ENCODE measurements at places on chromosomes 7 and 10.

GRCh38 chr7:99863847-99864440, 12.9 kb downstream of the OR2AE1 start:
- no peak for DNase-seq

DNA sequence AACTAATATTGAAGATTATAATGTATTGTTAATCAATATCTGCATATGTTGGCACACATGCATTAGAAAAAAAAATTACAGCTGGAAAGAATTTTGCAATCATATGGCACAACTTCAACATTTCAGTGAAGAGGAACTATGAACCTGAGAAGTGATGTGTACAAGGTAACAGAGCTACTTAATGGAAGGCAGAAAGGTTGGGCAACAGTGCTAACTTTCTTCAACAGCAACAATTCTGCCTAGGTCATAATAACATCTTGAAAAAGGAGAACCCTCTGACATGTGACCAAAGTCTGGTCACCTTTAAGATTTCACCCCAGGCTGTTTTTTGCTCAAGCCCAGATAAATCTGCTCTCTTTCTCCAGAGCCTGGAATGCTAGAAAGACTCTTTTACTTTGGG, 47.9 kb upstream of the SKAP2 start:
- no peak for DNase-seq

DNA sequence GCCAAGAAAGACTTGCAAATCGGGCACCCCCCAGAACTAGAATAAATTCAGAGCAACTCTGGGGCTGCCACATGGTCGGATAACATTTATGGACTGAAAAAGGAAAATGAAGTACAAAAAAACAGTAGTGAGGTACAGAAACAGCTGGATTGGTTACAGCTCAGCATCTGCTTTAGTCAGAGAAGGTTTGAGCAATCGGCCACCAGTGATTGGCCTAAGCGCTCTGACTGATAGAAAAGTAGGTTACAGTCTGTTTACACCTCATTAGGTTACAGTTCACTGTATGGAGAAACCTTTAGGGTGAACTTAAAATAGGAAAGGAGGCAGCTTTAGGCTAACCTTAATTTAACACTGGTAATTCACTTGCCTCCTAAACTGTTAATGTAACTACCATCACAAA, 102.0 kb upstream of the DKK1 start:
- no peak for DNase-seq

DNA sequence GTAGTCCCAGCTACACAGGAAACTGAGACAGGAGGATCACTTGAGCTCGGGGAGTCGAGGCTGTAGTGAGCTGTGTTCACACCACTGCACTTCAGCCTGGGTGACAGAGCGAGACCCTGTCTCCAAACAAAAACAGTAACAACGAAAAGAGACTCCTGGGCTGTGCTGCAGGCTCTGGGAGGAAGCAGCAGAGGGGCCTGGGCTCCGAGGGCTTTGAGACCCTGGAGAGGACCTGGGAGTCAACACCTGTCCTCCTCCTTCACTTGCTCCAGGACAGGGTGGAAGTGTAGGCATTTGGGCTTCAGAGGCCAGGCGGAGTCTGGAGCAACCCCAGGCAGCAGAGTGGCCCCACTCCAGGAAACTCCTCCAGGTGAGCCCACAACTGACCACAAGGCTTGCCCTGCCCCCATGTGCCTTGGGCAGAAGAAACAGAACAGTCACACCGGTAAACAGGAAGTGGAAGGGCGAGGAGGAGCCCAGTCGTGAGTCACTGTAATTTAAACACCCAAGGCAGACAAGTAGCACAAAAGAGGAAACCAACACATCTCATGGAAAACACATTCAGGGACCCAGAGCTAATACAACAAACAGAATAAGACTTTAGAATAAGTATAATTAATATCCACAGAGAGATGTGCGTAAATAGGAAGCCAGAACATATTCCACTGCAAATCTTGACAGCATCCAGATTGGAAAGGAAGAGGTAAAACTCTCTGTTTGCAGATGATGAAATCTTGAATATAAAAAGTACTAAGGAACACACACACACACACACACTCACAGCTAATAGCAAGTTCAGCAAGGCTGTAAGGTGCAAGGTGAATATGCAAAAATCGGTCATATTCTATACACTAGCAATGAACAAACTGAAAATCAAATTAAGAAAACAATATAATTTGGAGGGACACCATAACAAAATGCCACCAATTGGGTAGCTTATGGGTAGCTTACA, 20.5 kb upstream of the RASGEF1A start:
- DNase-seq, result peak; percentile 27

- DNase-seq, result no peak
Measured at GRCh38 chr7:132221356-132221755, 354.9 kb downstream of the PLXNA4 start.

DNA sequence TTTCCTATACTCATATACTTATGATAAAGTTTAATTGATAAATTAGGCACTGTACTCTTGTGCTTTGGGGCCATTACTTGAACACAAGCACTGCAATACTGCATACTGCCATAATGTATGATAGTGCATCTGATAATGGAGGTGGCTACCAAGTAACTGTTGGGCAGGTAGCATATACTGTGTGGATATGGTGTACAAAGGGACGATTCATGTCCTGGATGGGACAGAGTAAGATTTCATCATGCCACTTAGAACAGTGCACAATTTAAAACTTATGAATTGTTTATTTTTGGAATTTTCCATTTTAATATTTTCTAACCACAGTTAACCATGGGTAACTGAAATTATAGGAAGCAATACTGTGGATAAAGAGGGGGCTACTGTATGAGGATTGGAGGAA, 38.9 kb downstream of the AKAP9 start:
- DNase-seq, result no peak

GRCh38 chr10:123633106-123633505, 33.0 kb upstream of the GPR26 start:
- no peak for DNase-seq

DNA sequence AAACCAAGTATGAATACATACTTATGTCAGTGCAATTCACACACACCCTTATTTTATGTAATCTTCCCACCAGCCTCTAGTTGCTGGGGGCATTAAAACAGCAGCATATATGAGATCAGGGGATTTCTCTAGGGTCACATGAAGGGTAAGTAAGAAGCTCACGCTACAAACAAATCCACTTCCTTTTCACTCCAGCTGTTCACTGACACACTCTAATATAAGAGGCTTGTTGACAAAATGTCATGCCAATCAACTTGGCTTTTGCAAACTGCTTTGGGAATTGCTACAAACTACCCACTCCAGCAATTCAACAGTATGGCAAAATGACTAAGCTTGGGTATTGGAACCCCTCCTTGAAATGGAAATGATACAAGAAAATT, 10.3 kb downstream of the FAM3C start:
- DNase-seq, result no peak

- no peak for DNase-seq
Measured at GRCh38 chr10:62264702-62265436, 3.8 kb downstream of the RTKN2 start.

- no peak for DNase-seq
Measured at GRCh38 chr7:131020759-131021261, 286.8 kb upstream of the KLF14 start.

DNA sequence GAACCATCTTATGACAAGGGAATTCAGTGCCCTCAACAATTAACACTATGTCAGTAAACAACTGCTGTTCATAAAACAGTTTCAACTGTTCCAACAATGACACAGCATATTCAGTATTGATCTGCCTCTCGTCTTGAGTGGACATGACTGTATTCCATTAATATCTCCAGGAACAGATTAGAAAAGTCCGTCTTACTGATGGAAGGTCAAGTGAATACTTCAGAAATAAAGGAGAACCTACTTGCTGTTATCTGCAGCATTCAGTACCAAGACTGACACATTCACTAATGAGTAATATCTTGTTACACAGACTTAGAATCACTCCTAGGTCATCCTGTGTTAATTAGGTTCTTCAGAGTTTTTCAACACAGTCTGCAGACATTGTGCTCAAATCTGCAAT, 12.1 kb downstream of the KBTBD2 start:
- no peak for DNase-seq

- DNase-seq, result no peak
Measured at GRCh38 chr10:128950916-128951275, 516.1 kb upstream of the MGMT start.

GRCh38 chr10:91021901-91022300, 101.0 kb upstream of the ANKRD1 start:
- DNase-seq, result no peak

DNA sequence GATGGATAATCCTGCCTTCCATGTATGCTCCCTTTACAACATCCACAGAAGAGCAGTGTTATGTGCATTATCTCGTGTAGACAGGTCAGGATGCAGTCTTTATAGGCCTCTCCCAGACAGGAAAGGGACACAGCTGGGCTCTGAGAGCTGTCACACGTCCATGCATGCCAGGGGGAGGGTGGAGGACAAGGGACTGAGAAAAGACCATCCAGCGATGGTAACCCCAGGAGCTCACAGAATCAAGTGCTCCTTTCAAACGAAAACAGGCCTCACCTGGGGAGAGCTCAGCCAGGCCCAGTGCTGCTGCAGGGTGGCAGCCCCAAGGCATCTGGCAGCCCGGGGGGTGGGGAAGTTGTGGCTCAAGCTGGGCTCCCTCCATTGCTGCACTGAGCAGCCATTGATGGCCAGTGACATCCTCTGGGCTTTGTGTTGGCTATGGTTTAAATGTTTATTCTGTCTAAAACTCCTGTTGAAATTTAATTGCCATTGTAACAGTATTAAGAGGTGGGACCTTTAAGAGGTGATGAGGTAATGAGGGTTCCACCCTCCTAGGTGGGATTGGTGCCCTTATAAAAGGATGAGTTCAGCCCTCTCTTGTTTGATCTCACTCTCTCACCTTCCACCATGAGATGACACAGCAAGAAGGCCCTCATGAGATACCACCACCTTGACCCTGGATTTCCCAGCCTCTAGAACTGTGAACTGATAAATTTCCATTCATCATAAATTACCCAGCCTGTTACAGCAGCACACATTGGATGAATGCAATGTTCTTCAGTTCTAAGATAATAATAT, 15.7 kb downstream of the JCAD start:
- no peak for DNase-seq

GRCh38 chr7:83882551-83882950, 233.6 kb upstream of the SEMA3E start:
- DNase-seq, result no peak

DNA sequence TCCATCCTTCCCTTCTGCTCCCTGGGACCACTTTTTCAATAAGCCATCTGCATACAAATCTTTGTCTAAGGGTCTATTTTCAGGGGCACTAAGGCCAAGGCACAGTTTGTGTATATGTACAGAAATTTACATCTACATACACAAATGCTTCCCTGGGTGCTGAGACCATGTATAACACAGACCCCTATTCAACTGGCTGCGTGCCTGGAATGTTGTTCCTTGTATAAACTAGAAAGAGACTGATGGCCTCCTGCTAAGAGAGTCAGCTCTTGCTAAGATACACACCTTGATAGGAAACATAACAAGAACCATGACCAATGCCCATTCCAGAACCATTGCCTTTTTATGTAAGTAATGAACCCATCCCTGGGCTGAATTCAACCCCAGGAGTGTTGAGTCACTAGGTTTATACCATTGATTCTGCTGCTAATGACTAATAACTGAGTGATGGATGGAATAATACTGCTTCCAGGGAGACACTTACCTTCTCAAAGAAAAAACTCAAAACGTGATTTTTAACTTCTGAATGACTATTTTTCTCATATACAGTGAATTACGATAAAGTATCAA, 290.7 kb downstream of the FGFR2 start:
- DNase-seq, result no peak

GRCh38 chr7:45026984-45027773, 27.2 kb downstream of the CCM2 start:
- peak; percentile 16 for DNase-seq

- DNase-seq, result no peak
Measured at GRCh38 chr10:124477614-124478363, 16.2 kb downstream of the LHPP start.

Data from T-helper 9 cell (primary cell).